Sigmoid colon (tissue), 7 donors: ENCODE measurements at places on chromosomes 11 and 22. TPM values are rescaled to one million over a fixed set of nuclear protein-coding genes. Genes with fewer than 3 reads are reported as not detected.
A peak's percentile ranks its signal among the peaks of the same experiment; 100 is the strongest.

The DDTL gene
- not detected for total RNA-seq

The MRGPRE gene
- not detected for total RNA-seq

The FGF19 gene
- total RNA-seq: not detected

The DCUN1D5 gene
- 56.7 TPM for total RNA-seq

The PVALB gene
- not detected for total RNA-seq

The SORL1 gene
- total RNA-seq: 12.2 TPM

The MS4A6E gene
- total RNA-seq: not detected

The MEN1 gene
- total RNA-seq: 6.8 TPM

The PLA2G3 gene
- not detected for total RNA-seq

DNA sequence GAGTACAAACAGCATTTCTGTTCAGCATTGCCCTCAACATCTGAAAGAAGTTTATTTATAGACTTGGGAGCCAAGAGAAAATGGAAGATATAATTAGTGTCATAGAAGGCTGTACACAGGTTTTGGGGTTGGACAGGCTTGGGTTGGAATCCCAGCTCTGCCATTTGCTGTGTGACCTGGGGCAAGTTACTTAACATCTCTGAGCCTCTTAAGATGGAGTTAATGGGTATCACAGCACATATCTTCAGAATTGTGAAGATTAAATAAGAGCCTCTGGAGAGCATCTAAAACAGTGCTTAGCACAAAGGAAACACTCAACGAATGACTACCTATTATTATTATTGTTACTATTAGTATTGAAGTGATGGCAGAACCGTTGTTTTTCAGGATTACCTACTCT lies 12.1 kb downstream of the CACNG2 start:
- no peak overlapping the region for H3K27ac ChIP-seq
- DNase-seq: no peak
- peaks cover 28% of the 10 kb centered on the region for H3K27me3 ChIP-seq
- H3K36me3 ChIP-seq: no peaks in the 10 kb centered on the region
- H3K4me3 ChIP-seq: no peak overlapping the region

DNA sequence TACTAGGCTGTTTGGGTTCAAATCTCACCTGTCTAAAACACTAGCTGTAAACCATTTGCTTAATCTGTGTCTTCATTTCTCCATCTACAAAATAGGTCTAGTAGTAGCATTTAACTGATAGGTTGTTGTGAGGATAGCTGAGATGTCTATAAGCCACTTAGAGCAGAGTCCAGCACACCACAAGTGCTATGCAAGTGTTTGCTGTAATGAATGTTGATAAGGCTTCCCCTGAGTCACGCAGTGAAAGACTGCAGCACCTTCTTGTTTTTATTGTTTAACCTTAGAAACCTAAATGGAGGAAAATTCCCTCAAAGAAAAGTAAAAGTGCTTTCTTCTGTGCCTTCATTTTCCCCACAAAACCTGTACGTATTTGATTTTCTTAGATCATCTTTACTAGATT lies 23.1 kb upstream of the LDHA start:
- no peak overlapping the region for H3K4me3 ChIP-seq
- H3K36me3 ChIP-seq: peaks cover 12% of the 10 kb centered on the region
- no peaks in the 10 kb centered on the region for H3K4me1 ChIP-seq
- H3K27me3 ChIP-seq: no peaks in the 10 kb centered on the region
- no peak for DNase-seq

GRCh38 chr11:84626256-84626655 lies 1000.9 kb downstream of the DLG2 start:
- no peaks in the 10 kb centered on the region for H3K4me1 ChIP-seq
- H3K27me3 ChIP-seq: no peaks in the 10 kb centered on the region
- H3K36me3 ChIP-seq: no peaks in the 10 kb centered on the region
- no peak overlapping the region for H3K4me3 ChIP-seq
- DNase-seq: no peak
- H3K27ac ChIP-seq: no peak overlapping the region

- peak; percentile 29 for DNase-seq
- no peak overlapping the region for H3K4me3 ChIP-seq
- no peak overlapping the region for H3K27ac ChIP-seq
Observed at GRCh38 chr22:48084041-48084728, 1321.7 kb downstream of the TBC1D22A start.

DNA sequence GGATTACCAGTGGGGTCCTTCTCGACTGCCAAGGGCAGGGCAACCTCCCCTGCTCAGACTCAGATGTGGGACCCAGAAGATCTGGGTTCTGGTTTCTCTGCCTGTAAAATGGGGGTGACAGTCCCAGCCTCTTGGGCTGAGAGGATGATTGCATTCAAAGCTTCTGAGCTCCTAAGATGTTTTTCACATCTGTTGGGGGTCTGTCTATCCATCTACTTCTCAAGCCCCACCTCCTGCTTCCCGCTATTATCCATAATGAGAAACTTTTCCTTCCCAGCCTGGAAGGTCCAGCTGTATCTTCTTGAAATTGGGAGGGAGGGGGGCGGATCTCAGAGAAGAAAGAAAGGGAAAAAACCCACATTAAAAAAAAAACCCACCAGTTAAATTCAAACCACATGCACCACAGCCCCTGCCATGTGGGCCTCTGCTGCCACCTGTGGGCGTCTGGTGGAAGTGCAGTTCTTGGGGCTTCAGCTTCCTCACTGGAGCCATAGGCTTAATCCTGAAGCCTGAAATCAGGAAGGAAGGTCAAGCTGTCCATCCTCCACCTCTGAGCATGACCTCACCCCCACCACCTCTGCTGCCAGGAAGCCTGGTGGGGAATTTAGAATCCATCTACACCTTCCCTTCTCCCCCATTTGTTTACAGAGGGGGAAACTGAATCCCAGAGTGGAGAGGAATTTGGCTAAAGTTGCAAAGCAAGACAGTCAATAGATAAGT lies 27.3 kb downstream of the ARHGEF17 start:
- H3K27ac ChIP-seq: peak overlapping the region; percentile 78
- peak; percentile 91 for DNase-seq
- H3K4me1 ChIP-seq: peaks cover 98% of the 10 kb centered on the region
- H3K27me3 ChIP-seq: no peaks in the 10 kb centered on the region

DNA sequence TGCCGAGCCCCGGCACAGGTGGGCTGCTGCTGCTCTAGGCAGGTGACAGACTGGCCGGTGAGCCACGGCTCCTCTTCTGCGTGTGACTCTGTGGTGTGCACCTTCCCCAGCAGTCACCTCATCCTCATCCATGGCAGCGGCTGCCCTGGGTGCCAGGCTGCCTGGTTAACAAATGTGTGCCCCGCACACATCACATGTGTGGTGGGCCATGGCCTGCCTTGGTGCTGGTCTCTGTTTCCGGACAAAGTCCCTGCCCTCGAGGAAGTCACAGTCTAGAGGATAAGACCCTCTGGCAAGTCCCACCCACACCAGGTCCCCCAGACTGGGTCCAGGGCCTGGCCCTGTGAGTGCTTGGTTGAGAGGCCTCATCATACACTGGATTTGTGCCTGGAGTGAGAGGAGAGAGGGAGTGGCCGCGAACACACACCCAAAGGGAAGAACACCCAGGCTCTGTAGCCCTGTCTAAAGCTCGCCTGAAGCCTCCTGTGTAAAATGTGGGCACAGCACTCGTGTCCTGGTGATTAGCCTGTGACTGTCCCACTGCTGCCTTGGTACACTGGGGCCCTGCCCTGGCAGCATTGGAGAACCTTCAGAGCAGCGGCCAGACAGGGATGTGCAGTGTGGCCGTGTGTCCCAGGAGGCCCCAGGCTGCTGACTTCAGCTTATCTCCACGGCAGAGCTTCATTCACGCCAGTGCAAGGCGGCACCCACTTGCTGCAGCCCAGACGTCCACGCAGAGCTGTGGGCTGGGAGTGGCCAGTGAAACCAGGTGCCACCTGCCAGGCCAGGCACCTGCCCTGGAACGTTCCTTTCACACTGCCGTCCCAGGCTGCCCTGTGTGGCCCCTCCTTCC lies 269.9 kb downstream of the TBC1D22A start:
- peak overlapping the region; percentile 11 for H3K27ac ChIP-seq
- no peaks in the 10 kb centered on the region for H3K27me3 ChIP-seq
- H3K4me3 ChIP-seq: no peak overlapping the region
- DNase-seq: peak; percentile 55

DNA sequence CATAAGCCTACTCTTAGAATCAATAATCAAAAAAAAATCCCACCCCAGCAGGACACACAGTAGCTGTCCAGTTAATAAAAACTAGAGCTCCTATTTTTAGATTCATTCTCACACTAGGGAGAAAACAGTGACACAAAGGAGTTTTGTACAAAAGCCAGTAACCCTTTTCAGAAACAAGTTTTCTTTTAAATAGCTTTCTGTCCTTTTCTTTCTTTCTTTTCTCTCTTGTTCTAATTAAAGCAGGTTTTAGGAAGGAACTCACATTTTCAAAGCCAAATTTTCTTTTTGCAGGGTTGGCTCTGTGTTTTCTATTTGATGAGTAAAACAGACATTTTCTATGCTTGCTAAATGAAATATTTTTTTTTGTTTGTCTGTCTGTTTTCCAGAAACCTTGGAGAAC lies 1390.7 kb downstream of the FAM181B start:
- no peaks in the 10 kb centered on the region for H3K4me1 ChIP-seq
- no peak overlapping the region for H3K27ac ChIP-seq
- no peak for DNase-seq
- H3K4me3 ChIP-seq: no peak overlapping the region
- H3K36me3 ChIP-seq: no peaks in the 10 kb centered on the region
- no peaks in the 10 kb centered on the region for H3K27me3 ChIP-seq

GRCh38 chr11:95085117-95085816 lies 4.4 kb upstream of the ENDOD1 start:
- no peak for DNase-seq
- H3K27me3 ChIP-seq: no peaks in the 10 kb centered on the region
- H3K4me1 ChIP-seq: no peaks in the 10 kb centered on the region
- H3K36me3 ChIP-seq: no peaks in the 10 kb centered on the region
- no peak overlapping the region for H3K27ac ChIP-seq
- H3K4me3 ChIP-seq: no peak overlapping the region

DNA sequence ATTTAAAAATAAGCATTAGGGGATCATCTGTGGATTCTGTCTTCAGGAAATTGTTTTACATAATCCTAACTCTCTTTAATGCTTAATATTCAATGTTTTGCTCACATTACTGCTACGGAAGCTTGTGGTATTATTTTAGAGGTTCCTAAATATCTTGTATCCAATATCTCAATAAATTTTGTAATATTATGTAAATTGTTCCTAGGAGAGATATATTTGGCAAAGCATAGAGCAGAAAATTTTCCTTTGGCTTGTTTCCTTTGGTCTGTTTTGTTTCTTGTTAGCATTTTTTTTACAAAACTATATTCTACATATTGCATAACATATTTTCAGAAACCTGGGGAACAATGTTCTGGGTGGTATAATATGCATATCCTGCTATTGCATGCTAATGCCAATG lies 144.8 kb downstream of the GRIA4 start:
- H3K27me3 ChIP-seq: no peaks in the 10 kb centered on the region
- no peak for DNase-seq
- H3K27ac ChIP-seq: no peak overlapping the region
- no peak overlapping the region for H3K4me3 ChIP-seq
- H3K36me3 ChIP-seq: no peaks in the 10 kb centered on the region

DNA sequence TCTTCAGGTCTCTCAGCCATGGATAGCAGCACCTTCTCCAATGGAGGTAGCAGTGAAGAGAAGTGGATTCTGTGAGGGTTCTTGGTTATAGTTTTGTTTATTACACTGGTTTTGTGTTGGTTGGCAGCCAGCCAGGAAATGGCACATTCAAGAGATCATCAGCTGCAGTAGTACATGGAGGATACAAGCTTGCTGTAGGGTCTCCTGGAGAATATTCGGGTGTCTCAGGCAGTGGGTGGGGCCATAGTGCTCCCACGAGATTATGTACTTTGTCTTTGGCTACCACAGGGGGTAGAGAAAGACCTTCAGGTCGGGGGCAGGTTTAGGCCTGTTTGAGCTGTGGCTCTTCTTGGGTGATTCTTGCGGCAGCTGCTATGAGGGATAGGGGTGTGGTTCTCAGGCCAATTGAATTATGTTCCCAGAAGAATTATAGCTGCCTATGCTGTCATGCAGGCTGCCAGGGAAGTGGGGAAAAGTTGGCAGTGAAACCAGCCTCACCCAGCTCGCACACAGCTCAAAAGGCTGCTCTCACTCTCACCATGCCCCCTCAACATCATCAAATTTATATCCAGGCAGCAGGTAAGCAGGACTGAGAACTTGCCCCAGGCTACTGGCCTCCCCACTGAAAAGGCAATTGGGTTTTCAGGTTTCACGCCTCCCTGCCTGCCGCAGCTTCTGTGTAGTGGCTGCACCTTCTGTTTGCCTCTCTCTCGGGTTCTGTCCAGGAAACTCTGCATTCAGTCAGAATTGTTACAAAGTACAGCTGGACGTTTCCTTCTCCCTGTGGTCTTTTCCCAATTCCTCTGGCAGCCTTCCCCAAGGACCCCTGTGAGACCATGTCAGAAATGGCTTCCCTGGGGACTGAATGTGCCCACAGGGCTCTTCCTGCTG lies 435.5 kb downstream of the LUZP2 start:
- no peak overlapping the region for H3K27ac ChIP-seq
- no peak overlapping the region for H3K4me3 ChIP-seq
- no peaks in the 10 kb centered on the region for H3K4me1 ChIP-seq

DNA sequence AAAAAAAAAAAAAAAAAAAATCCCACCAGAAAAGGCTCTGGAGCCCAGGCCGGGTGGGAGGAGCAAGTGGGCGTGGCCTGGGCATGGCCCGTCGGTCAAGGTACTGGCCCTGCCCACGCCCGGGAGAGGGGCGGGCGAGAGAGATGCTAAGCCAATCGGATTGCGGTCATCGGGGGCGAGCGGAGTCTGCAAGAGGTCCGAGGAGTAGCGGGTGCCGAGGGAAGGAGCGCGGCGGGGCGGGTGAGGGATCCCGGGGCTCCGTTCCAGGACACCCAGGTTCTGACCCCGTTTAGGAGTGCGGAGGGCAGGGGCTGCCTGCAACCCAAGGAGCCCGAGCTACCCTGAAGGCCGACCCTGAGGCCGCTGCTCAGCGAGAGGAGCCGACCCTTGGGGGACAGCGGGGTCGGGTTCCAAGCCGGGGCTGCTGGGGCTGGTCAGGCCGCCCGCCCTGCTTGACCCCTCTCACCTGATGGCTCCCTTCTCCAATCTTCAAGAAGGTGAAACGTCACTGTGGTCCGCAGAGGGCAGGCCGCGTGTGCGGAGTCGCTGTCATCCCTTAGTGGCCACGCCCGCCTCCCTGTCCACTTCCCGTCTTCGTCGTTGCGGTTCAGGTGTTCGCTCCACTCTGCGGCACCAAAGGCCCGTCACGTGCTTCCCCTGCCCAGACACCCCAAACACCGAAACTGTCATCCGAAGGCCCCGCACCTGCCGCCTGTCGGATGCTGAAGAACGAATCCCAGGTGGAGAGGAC lies 11.1 kb upstream of the TAB1 start:
- no peaks in the 10 kb centered on the region for H3K36me3 ChIP-seq
- H3K4me3 ChIP-seq: peak overlapping the region; percentile 50
- peak; percentile 92 for DNase-seq
- peaks cover 9% of the 10 kb centered on the region for H3K4me1 ChIP-seq
- H3K27me3 ChIP-seq: peaks cover 15% of the 10 kb centered on the region

DNA sequence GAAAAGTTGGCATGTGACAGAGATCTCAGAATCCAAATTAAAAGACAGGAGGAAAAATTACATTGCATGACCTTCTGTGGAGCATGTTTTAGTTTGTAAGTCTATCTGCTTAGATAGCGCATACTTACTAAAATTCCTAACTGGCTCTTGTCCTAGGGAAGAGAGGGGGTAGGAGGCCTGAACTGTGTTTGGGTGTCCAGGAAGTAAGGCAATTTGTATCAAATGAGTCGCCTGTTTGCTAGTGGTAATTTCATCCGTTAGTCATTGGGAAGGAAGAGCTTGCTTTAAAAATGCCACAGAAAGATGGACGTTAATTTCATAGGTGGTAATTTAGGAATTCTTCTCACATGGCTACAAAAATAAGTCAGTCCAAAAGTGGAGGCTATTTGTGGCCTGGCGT lies 18.5 kb downstream of the GRK3 start:
- H3K27me3 ChIP-seq: no peaks in the 10 kb centered on the region
- no peaks in the 10 kb centered on the region for H3K36me3 ChIP-seq
- DNase-seq: no peak
- H3K27ac ChIP-seq: no peak overlapping the region
